GOT3 (cell line): ENCODE measurements at places on chromosomes 2 and 18.
A peak's percentile ranks its signal among the peaks of the same experiment; 100 is the strongest.

DNA sequence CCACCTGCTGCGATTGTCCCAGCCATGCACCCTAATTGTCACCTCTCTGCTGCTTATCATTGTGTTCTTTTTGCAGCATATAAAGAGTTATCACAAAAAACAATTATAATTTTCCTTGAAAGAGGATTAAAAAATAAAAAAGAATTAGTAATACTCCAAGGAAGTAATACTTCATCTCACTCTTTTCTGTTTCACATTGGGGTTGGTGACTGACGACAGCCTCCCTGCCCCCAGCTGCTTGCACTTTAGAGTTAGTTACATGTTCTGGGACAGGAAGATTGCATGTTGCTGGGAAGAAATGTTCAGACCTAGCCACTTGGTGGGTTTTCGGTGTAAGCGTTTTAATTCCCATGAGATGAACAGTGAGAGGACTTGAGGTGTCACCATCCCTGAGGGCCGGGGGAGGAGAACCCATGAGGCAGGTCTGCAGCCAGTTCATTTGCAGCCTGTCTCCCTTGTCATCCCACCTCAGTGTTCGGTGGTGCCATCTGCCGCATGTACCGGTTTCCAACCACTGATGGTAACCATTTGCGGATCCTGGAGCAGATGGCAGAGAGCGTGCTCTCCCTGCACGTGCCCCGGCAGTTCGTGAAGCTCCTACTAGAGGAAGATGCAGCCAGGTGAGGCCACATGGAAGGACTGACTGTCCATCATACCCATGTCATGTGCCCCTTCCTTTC is 69.1 kb downstream of the COA5 start:
- no peak for DNase-seq

GRCh38 chr2:218217360-218218267 is 625 bp downstream of the ARPC2 start:
- DNase-seq, result peak; percentile 8

DNA sequence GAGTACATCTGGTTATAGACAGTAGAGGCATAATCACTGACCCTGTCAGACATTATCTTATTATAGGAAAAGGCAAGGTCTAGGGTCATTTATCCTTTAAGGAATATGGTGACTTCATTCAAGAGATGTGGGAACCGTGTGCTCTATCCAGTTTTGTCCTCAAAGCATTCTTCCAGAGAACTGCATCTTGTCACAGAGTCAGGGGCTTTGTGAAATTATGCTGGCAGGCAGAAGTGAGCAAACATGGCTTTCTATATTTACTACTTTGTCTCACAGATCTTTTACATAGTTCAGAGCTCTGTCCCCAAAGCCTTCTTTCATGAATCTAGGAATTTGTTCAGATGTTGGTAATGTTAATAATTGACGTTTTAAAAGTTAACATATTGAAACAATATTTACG is 177.4 kb downstream of the ASXL3 start:
- DNase-seq, result no peak

DNA sequence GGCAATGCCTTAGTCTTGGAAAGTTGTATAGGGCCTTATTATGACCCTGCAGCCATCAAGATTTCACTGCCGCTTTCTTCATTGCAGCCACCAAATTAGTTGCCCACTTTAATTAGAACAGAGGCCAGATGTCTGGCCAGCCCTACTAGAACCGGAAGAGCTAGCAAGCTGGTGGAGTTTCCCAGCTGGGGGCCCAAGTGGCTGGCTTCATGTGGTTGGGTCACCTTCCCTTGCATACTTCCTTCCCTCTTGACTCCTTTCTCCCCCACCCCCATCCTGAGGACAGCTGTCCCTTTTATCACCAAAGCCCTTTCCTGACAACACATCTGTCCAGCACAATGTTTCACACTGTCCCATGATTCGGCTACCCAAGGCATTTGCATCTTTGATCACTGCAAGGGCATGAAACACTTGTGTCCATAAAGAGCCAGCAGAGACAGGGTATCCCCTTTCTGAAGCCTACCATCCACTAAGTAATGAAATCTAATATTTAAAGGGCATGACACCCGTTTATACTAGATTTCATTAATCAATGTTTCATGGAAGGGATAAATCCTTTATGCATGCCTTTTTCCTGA is 187.2 kb downstream of the BCL11A start:
- DNase-seq, result no peak

GRCh38 chr2:48482313-48482712 is 47.6 kb upstream of the STON1 start:
- DNase-seq, result no peak

DNA sequence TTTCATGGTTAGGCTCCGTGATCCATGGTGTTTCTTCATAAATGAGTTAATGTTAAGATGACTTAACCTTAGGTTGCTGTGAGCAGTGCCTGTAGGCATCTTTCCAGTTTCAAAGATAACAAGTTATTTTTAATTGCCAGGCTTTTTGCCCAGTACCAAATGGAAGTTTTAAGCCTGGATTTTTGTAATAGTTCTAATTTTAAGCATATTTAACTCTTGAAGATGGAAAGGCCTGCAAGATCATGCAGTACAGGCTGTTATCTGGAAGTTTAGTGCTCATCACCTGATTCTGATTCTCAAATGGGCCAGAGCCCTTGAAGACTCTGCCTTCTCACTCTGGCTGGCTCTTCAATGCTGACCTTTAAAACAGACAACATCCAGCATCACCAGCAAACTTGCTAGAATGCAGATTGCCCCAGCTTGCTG is 141.3 kb downstream of the NCK2 start:
- no peak for DNase-seq

- DNase-seq, result no peak
Observed at GRCh38 chr2:15191789-15192188, 369.3 kb downstream of the NBAS start.

- DNase-seq, result no peak
Observed at GRCh38 chr2:195642679-195643068, 14.4 kb upstream of the SLC39A10 start.

DNA sequence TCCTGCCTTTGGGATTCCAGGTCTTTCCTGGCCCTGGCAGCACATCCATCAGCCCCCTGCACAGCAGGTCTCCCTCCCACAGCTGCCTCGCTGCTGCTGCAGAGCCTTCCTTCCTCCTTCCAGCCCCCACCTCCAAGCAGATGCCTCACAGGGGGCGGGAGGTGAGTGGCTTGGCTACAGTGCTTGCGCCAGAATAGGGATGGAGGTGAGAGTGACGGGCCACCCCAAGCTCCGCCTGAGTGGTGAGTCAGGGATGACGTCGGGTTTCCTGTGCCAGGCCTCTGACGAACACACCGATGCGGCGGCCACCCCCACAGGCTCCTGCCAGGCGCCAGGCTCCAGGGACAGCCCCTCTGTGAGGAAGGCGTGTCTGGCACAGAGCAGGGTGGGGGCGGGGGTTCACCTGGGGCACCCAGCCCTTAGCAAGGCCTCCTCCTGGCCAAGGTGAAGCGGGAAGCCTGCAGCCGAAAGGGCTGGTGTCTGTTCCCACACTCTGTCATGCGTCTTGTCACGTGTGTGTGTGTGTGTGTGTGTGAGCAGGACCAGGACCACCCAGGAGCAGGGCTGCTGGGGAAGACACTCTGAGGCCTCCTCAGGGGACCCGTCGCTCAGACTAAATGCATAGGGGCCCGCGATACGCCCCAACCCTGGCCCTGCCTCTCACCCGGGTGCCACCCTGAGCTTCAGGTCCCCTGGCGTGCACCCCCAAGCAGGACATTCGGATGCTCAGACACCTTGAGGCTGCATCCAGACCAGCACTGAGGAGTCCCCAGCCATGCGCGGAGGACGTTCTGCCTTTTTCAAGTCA is 3.4 kb upstream of the DUSP2 start:
- DNase-seq, result peak; percentile 31

GRCh38 chr2:16973586-16974286 is 308.1 kb upstream of the CYRIA start:
- no peak for DNase-seq

DNA sequence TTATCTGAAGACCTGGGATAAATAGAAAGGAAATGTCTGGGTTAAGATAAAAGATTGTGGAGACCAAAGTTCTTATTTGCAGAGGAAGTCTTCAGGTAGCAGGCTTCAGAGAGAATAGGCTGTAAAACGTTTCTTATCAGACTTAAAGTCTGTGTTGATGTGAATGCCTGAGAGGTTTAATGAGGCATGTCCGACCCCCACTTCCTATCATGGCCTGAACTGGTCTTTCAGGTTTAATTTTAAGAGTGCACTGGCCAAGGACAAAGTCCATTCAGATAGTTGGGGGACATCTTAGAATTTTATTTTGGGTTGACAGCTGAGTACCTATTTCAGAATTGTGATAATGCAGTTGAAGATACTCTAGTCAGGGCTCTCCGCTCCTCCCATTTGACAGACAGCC is 92.1 kb downstream of the ATL2 start:
- no peak for DNase-seq

DNA sequence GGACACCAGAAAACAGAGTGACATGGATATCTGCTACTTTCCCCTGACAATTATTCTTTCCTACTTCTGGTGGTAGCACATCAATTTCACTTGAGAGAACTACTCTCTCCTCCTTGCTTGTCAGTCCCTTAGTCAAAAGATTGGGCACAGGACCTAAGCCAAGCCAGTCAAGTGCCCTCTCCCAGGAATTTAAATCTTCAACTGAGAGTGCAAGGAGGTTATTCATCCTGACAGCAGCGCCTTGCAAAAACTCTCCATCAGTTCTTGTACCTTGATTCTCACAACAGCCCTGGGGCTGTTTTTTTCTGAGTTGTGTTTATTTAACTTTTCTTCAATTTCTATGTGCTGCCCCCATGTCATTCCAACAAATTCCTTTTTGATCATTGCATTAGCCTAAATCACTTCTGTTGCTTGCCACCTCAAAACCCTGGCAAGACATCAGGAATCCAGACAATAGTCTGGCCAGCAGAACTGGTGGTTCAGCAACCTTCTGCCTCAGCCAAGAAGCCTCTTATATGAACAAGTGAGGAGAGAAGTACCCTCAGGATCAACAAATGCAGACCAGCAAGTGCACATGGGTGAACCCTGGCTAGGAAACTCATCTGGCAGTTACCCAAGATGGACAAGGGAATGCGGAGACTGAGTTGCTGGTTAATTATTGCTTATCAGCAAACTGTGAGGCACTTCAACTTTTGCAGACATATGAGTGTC is 19.4 kb downstream of the COL4A3 start:
- no peak for DNase-seq

GRCh38 chr2:166494140-166494624 is at the start of gene SCN7A:
Gene SCN7A (minus strand): TSS chr2:166494249. CDS start chr2:166477696, 16,553 bp downstream.
- no peak for DNase-seq

GRCh38 chr18:41145516-41145915 is 809.5 kb upstream of the PIK3C3 start:
- DNase-seq, result no peak

DNA sequence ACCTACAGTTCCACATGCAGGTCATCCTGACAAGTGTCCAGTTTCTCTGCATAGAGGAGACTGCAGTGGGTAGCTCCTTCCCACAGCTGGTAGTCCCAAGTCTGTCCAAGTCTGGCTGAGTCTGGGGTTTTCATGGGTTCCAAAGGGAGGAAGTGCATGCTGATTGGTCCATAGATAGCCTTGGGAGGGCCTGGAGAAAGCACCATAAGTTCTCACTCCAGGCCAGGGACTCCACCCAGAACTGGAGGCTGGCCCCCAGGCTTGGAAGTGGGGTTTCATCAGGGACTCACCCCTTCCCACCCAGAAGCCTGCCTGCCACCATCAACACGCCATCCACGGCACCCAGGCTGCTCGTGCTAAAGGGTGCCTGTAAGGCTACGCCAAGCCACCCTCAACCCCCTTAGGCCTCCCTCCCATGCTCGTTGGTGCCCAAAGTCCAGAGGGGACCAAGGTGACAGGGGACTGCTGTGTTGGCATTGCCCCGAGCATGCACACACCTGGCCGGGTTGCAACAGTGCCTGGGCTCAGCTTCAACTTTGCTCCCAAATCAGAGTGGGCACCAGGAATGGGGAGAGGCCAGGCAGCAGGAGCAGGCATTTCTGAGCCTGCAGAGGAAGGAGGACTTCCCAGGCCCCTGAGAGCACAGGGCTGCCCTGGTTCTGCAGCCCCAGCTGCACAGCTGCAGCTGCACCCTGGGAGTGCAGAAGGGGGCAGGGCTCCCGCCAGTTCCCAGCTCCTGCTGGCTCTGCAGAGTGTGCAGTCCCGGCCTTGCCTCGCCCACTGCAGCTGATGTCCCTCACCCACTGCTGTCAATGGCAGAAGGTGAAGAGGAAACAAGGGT is 116.5 kb upstream of the MAP2 start:
- no peak for DNase-seq

DNA sequence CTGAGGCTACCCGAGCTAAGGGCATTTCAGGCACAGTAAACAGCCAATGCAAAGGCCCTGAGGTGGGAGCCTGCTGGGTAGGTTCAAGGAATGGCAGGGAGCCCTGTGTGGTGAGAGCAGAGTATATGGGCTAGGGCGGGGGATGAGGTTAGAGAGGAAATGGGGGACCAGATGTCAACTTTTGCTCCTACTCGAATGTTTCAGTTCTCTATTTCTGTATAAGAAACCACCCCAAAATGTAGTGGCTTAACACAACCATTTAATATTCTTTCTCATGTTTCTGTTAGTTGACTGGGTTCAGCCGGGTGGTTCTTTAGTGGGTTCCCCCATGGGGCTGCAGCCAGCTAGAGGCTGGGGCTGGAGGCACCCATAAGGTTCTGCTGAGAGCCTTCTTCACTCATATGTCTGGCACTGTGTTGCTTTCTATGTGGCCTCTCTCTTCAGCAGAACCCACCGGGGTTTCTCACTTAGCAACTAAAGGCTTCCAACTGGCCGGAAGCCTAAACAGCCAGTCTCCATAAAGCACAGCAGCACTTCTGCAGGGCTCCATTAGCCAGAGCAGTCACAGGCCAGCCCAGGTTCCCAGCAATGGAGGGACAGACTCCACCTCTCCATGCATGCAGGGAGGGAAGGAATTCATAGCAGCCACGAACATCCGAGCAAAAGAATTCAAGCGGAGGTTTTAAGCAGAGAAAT is 5.6 kb upstream of the ATOH8 start:
- DNase-seq, result no peak

- no peak for DNase-seq
Observed at GRCh38 chr2:239667431-239667985, 266.7 kb upstream of the HDAC4 start.

GRCh38 chr2:196169516-196169915 is 1.9 kb downstream of the STK17B start:
- DNase-seq, result no peak

DNA sequence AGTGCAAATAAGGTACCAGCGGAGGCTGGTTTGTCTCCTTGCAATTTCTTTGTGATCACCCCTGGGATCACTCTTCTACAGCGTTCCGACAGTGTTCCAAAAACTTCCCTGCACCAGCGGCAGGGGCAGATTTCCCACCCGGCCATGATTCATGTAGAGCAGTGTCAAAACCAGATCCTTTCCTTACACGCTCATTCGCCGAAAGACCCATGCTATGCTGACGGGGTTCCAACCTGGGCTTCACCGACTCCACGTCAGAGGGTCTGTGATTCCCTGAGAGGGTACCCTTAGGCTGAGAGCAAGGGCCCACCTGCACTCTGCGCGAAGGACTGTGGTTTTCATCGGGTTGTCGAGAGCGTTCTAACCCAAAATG is 423 bp upstream of the TTC27 start:
- peak; percentile 13 for DNase-seq

DNA sequence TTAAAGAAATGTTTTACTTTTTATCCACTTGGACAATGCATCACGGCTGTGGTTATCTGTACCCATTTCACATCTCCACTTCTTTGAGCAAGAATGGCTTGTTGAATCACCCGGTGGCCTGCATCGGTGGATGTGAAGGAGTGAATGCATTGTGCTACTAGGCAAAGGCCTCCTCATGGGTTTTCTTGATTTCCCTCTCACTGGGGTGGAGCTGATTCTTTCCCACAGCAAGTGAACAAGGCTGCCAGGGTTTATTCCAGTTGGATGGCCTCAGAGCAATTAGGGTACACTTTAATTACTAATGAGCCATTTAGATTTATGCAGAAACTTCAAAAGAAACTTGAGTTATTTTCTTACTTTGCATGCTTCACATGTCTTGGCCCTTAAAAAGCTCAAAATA is 387.1 kb downstream of the RND3 start:
- no peak for DNase-seq
